ENCODE measurements at places on chromosomes 13 and 19.

DNA sequence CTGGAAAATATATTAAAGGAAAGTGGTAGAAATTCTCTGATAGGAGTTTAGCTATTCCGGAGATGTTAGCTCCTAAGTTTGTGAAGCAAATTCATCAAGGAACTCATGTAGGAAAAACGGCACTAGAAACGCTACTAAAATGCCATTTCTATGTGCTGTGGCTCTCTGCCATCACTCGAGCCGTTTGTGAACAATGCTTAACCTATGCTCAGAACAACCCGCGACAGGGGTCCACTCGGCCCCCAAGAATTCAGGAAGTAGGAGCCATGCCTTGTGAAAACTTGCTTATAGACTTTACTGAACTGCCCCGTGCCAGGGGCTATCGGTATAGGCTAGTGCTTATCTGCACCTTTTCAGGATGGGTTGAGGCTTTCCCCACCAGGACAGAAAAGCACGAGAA, 14.2 kb upstream of the SLC15A1 start:
- no peak for DNase-seq
- H3K27me3 ChIP-seq: peaks cover 48% of the 10 kb centered on the region
- no peaks in the 10 kb centered on the region for H3K36me3 ChIP-seq

DNA sequence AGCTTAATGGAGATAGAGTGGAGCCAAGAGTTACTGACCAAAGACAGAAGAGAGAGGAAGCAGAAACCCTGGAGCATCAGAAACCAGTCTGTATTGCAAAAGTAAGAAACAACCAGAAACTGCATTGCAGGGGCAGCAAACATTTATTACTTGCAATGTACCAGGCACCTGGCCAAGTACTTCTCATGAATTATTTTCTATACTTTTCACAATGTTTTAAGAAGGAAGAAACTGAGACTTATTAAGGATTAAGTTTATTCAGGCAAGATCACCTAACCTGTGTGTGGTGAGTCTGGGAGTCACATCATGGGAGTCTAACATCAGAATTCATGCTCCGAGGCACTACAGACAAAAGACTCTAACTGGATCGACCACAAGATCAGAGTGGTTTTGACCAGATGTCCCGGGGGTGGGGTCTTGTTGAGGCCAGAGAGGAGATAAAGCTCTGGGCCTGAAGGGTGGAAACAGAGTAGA, 47.4 kb downstream of the TNFRSF19 start:
- no peak for DNase-seq
- no peak overlapping the region for H3K27ac ChIP-seq
- H3K27me3 ChIP-seq: peaks cover 35% of the 10 kb centered on the region
- no peak overlapping the region for H3K4me3 ChIP-seq
- no peaks in the 10 kb centered on the region for H3K4me1 ChIP-seq

- H3K4me1 ChIP-seq: no peaks in the 10 kb centered on the region
- peak overlapping the region; percentile 92 for H3K4me3 ChIP-seq
- H3K36me3 ChIP-seq: peaks cover 3% of the 10 kb centered on the region
- no peaks in the 10 kb centered on the region for H3K27me3 ChIP-seq
- H3K27ac ChIP-seq: peak overlapping the region; percentile 82
Measured at GRCh38 chr19:34135821-34136611, 36.3 kb upstream of the LSM14A start.

- no peaks in the 10 kb centered on the region for H3K36me3 ChIP-seq
- H3K4me3 ChIP-seq: no peak overlapping the region
- H3K4me1 ChIP-seq: no peaks in the 10 kb centered on the region
- no peaks in the 10 kb centered on the region for H3K27me3 ChIP-seq
- no peak for DNase-seq
Measured at GRCh38 chr13:109156181-109156935, 526.9 kb downstream of the MYO16 start.

- H3K4me1 ChIP-seq: no peaks in the 10 kb centered on the region
- DNase-seq: no peak
- no peaks in the 10 kb centered on the region for H3K36me3 ChIP-seq
- H3K4me3 ChIP-seq: no peak overlapping the region
Measured at GRCh38 chr13:33073338-33073737, 57.1 kb downstream of the KL start.

DNA sequence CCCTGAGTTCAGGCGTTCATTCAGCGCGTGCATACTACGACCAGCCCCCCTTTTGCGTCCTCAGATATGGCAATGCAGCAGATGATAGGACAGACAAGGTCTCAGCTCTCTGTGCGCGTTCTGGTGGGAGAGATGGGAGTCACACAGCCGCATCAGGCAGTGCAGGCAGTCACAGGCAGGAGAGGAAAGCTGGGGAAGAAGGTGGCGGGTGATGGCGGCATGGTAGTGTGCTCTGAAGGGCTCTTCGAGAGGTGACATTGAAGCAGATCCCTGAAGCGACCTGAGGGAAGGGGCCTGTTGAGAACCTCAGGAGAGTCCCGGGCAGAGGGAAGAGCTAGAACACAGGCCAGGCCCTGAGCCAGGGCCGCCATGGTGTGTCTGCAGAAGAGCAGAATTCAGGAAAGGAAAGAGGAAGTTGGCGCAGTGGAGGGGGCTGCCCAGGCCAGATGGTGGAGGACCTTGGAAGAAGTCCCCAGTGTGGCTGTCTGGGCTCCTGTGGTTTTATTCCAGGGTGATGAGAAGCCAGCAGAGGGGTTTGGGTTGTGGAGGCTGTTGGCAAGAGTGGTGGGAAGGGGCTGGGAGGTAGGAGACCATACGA, 3.5 kb downstream of the USF2 start:
- H3K27ac ChIP-seq: peak overlapping the region; percentile 74
- peaks cover 38% of the 10 kb centered on the region for H3K4me1 ChIP-seq
- no peaks in the 10 kb centered on the region for H3K27me3 ChIP-seq
- no peak for DNase-seq
- H3K4me3 ChIP-seq: no peak overlapping the region

GRCh38 chr13:105740739-105741138, 794.7 kb downstream of the EFNB2 start:
- H3K36me3 ChIP-seq: no peaks in the 10 kb centered on the region
- no peak overlapping the region for H3K27ac ChIP-seq
- no peak overlapping the region for H3K4me3 ChIP-seq
- H3K4me1 ChIP-seq: no peaks in the 10 kb centered on the region

- peaks cover 33% of the 10 kb centered on the region for H3K4me1 ChIP-seq
- H3K36me3 ChIP-seq: no peaks in the 10 kb centered on the region
- H3K27me3 ChIP-seq: no peaks in the 10 kb centered on the region
Measured at GRCh38 chr19:13181747-13182388, 31.7 kb downstream of the IER2 start.

DNA sequence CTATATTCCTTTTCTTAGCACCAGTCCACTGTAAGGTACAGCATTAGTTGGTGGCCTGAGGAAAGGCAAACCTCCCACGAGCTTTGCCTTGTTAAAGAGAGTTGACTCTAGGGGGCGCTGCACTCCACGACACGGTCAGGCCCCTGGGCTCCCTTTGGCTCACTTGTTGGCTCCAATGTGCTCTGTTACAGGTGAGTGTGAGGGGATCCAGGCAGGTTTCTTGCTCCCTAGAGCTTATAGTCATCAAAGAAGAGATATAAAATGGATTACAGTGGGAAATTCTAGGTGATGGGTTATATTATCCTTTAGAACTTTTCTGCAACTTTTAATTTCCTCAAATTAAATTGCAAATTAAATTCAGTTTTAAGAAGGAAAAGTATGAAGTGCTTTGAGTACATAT, 3.7 kb downstream of the WDR87 start:
- H3K27me3 ChIP-seq: no peaks in the 10 kb centered on the region
- no peak overlapping the region for H3K4me3 ChIP-seq
- H3K36me3 ChIP-seq: peaks cover 3% of the 10 kb centered on the region
- H3K27ac ChIP-seq: no peak overlapping the region
- H3K4me1 ChIP-seq: peaks cover 8% of the 10 kb centered on the region
- peak; percentile 71 for DNase-seq

Measured in central memory CD8-positive, alpha-beta T cell (primary cell).